Thymus (tissue), 14 donors: ENCODE measurements at places on chromosomes 1 and 21.

GRCh38 chr1:64757213-64757612 lies 12.3 kb downstream of the RAVER2 start:
- DNase-seq, result no peak
- no peaks in the 10 kb centered on the region for H3K27me3 ChIP-seq
- no peak overlapping the region for H3K27ac ChIP-seq
- H3K4me3 ChIP-seq, result no peak overlapping the region

DNA sequence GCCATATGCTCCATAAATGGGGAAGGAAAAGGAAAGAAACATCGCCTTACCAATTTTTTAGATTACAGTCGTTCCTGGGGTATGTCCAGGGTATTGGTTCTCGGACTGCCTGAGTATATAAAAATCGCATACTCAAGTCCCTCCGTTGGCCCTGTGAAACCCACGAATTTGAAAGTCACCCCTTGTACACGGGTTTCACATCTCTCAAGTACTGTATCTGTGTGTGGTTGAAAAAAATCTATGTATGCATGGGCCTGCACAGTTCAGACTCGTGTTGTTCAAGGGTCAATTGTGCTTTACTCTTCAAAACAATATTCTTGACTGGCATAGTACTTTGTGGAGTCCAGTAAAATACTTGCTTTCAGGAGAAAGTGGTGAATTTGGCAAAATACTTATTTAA lies 171.7 kb downstream of the HS2ST1 start:
- H3K36me3 ChIP-seq, result no peaks in the 10 kb centered on the region
- DNase-seq, result no peak
- no peak overlapping the region for H3K4me3 ChIP-seq
- H3K27ac ChIP-seq, result no peak overlapping the region
- no peaks in the 10 kb centered on the region for H3K27me3 ChIP-seq
- no peaks in the 10 kb centered on the region for H3K4me1 ChIP-seq

GRCh38 chr1:175735144-175735543 lies 8.3 kb downstream of the TNR start:
- no peaks in the 10 kb centered on the region for H3K27me3 ChIP-seq
- DNase-seq, result no peak
- H3K4me3 ChIP-seq, result no peak overlapping the region

DNA sequence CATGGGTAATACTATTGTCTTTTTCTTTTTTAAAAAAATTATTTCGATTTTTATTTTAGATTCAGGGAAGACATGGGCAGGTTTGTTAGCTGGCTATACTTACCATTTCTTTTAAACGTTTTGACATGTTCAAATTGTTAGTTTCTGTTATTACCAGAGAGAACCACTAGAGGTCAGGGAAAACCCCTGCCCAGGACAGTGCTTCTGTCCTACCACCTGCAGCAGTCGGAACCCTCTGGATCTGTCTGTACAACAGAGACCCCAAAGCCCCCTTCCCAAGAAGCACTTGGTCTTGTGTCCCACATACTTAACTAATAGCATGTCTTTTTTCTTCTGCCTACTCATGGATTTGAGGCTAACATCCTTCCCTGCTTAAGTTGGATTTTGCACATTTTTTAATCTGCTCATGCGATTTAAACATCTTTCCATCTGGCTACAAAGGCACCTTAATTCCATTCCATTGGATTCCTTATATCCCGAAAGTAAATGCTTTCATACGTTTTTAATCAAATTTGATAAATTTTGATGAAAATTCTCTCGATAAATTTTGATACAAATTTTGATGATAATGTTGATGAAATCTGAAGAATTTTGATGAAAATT lies 10.0 kb upstream of the C1orf115 start:
- H3K4me1 ChIP-seq, result no peaks in the 10 kb centered on the region
- H3K27ac ChIP-seq, result no peak overlapping the region
- H3K4me3 ChIP-seq, result no peak overlapping the region
- H3K36me3 ChIP-seq, result no peaks in the 10 kb centered on the region
- DNase-seq, result no peak
- H3K27me3 ChIP-seq, result no peaks in the 10 kb centered on the region

DNA sequence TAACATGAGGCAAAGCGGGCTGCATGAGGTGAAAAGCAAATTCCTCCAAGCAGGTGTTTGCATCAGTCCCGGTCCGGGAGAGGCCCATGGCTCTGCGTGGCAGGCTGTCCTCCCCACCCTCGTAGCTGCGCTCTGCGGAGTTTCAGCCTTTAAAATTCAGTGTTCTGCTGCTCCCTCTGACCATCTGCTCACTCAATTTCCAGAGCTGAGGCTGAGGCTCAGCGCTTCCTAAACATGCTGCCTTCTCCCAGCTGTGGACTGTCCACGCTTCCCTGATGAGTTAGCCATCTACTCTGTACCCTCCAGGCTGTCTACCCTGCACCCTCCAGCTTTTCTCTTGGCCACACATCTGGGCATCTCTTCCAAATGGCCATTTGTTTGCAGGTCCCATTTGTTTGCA lies 87.7 kb downstream of the KCNJ6 start:
- no peaks in the 10 kb centered on the region for H3K36me3 ChIP-seq
- peaks cover 27% of the 10 kb centered on the region for H3K4me1 ChIP-seq
- DNase-seq, result no peak
- no peak overlapping the region for H3K4me3 ChIP-seq

- no peaks in the 10 kb centered on the region for H3K27me3 ChIP-seq
- DNase-seq, result no peak
- no peak overlapping the region for H3K4me3 ChIP-seq
- peaks cover 5% of the 10 kb centered on the region for H3K4me1 ChIP-seq
- H3K27ac ChIP-seq, result no peak overlapping the region
- no peaks in the 10 kb centered on the region for H3K36me3 ChIP-seq
Measured at GRCh38 chr1:150102986-150103385, 35.4 kb downstream of the VPS45 start.
